Spinal cord (tissue), 10 donors: ENCODE measurements at places on chromosomes 11 and 22. TPM values are rescaled to one million over a fixed set of nuclear protein-coding genes. Genes with fewer than 3 reads are reported as not detected.

The TXNRD2 gene
- 29.4 TPM for polyA plus RNA-seq

The GPHA2 gene
- 1.9 TPM for polyA plus RNA-seq

The GGTLC3 gene
- 0.24 TPM for polyA plus RNA-seq

The PARVG gene
- polyA plus RNA-seq, result 5.8 TPM

The KCNJ1 gene
- 0.50 TPM for polyA plus RNA-seq

The OR52I1 gene
- polyA plus RNA-seq, result 0.08 TPM

The PTPN5 gene
- 80.1 TPM for polyA plus RNA-seq

The RHOG gene
- polyA plus RNA-seq, result 26.5 TPM
